ENCODE measurements at places on chromosomes 13 and 19. TPM values are rescaled to one million over a fixed set of nuclear protein-coding genes. Genes with fewer than 3 reads are reported as not detected.

- no peak for DNase-seq
Observed at GRCh38 chr19:5578097-5578846, 10.5 kb upstream of the TINCR start.

Gene FGF14
- 4.5 TPM for total RNA-seq

DNA sequence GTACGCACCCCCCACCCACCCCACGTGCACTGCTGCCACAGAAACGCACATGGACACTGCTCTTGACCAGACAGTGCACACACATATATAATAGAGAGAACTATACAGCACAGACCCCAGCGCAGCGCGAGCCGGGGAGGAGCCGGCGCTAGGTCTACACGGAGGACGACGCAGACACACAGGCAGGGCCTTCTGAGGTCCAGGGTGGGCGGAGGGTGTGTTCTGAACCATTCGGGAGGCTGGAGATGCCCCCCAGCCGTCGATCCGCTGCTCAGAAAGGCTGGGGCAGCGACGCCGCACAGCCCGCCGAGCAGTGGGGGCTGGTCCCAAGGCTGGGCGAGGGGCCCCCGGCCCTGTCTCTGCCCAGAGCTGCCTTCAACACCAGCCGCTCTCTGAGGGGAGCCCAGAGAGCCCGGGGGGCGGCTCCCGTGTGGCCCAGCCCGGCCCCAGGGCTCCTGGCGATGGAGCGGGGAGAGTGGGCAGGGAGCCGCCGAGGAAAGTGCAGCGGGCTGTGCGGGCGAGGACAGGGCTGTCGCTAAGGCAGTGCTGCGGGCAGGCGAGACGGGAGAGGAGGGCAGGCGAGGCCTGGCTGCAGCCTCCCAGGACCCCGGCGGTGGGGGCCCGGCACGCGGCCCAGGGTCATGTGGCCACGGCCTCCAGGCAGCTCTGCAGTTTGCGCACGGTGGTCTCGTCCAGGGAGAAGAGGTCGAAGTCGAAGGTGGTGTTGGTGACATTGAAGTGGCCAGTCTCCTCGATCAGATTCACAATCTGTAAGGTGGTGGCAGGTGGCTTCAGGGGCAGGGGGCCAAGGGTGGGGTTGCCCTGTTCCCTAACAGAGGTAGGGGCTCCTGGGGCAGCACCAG is 67.1 kb downstream of the MLLT1 start:
- DNase-seq: no peak

- no peak for DNase-seq
Observed at GRCh38 chr13:48028066-48028465, 9.5 kb upstream of the NUDT15 start.

GRCh38 chr19:36207605-36208252 is 6.7 kb downstream of the ZNF565 start:
- DNase-seq: no peak

- DNase-seq: no peak
Observed at GRCh38 chr19:10979951-10980381, 19.1 kb downstream of the SMARCA4 start.
